ENCODE measurements at places on chromosomes 2 and 18. TPM values are rescaled to one million over a fixed set of nuclear protein-coding genes. Genes with fewer than 3 reads are reported as not detected.

Gene TACR1
- total RNA-seq, result 0.94 TPM

Gene CERKL
- total RNA-seq, result 1.3 TPM

Gene IHH
- not detected for total RNA-seq

Gene NOSTRIN
- total RNA-seq, result 7.2 TPM

Gene SLC30A3
- total RNA-seq, result 0.31 TPM

Gene G6PC2
- not detected for total RNA-seq

Gene NEU4
- 0.63 TPM for total RNA-seq

Gene AQP4
- 57.9 TPM for total RNA-seq

Gene DYNAP
- not detected for total RNA-seq

Gene COL4A3
- total RNA-seq, result 2.5 TPM

Gene NETO1
- 44.1 TPM for total RNA-seq

Gene DPYSL5
- total RNA-seq, result 184 TPM

Gene BOLL
- total RNA-seq, result not detected

Gene GKN2
- not detected for total RNA-seq

Gene MC5R
- total RNA-seq, result 5.0 TPM

Gene HOXD3
- not detected for total RNA-seq

Measured in parietal lobe (tissue), 2 donors.